GM13976 (cell line): ENCODE measurements at places on chromosomes 11 and 22.

GRCh38 chr11:44246726-44247125 lies 63.2 kb downstream of the ALX4 start:
- DNase-seq = no peak

GRCh38 chr22:20552443-20553401 lies 45.3 kb downstream of the MED15 start:
- DNase-seq = no peak

- no peak for DNase-seq
Measured at GRCh38 chr11:21427726-21428125, 758.3 kb downstream of the NELL1 start.

DNA sequence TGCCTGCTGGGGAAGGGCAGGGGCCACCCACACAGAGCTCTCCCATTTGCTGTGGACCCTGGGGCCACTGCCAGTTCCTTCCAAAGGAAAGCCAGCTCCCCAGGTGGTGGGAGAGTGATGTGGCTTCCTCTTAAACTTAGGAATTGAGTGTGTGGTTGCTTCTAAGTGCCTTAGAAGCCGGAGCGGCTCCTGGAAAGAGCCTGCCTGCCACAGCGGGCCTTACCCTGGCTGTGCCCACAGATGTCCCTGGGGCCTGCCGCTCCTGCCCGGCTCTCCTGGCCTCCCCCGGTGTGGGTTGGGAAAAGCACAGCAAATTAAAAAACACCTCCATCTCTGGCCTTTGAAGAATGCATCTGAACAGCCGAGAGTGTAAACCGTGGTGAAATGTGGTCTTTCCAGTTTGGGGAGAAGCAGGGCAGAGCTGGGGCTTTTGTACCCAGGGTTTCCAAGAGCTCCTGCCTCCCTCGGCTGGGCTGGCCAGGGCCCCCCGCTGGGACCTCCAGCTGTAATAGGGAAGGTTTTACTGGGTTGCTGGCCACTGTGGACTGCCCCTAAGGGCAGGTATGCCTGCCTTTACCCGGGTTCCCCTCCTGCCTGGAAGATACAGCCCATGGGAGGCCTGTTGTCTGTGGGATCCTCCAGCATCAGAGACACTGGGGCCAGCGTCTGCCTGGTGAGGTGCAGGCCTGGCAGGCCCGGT lies 30.2 kb downstream of the LRP5 start:
- DNase-seq = no peak

- DNase-seq = peak; percentile 56
Measured at GRCh38 chr11:120658071-120658423, 146.5 kb downstream of the GRIK4 start.

GRCh38 chr11:104275992-104276391 lies 112.0 kb upstream of the PDGFD start:
- no peak for DNase-seq

DNA sequence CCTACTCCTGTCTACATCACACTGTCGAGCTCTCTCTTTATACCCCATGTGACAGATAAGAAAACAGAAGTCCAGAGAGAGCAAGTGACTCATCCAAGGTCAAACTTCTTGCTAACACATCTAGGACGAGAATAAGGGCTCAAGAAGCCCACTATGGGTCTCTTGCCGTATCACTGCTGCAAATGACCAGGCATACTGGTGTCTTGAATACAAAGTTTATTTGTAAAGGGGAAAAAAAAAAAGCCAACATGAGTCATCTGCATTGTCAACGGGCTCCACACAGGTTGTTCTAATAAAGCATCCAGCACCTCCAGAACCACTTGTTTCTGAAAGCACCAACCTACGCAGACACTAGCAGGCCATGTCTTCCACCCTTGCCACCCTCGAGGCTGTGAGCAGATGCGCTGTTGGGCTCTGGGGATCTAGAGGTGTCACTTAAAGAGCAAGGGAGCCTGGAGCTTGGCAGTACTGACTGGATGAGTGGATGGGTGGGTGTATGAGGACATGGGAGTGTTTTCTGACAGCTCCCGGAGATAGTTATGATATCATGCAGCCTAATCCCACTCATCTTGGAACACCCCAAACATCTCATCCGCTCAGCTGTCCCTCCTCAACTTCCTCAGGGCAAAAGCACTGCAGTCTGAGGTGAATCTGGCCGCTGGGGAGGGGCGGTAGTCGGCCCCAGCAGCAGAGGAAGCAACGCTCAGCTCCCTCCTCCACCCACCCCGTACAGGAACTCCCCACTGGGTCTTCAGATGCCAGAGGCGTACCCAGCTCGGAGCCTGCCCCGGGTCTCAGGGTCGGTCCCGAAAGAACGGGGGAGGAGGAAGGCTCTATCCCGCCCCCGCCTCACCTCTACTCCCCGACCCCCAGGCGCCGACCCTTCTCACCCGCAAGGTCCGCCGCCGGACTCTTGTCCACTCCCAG lies 1.0 kb downstream of the SMCO4 start:
- DNase-seq = peak; percentile 74

GRCh38 chr11:66741153-66741552 lies 12.1 kb upstream of the SPTBN2 start:
- no peak for DNase-seq

DNA sequence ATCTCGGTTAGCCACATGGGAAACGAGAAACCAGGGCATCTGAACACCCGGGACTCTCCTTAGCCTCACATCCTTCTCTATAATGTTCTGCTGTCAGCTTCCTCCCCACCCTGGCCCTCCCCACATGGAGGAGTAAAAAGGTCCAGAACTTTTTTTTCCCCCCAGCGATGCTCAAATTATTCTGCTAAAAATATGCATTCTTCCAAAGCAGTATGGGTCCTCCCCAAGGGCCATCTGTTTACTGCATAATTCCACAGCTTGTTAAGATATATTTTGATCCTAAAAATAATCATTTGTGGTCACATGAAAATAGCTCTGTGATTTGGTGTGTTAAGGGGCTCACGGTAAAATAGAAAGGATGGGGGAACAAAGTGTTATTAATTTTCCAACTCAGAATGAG lies 281.5 kb upstream of the NARS2 start:
- no peak for DNase-seq

DNA sequence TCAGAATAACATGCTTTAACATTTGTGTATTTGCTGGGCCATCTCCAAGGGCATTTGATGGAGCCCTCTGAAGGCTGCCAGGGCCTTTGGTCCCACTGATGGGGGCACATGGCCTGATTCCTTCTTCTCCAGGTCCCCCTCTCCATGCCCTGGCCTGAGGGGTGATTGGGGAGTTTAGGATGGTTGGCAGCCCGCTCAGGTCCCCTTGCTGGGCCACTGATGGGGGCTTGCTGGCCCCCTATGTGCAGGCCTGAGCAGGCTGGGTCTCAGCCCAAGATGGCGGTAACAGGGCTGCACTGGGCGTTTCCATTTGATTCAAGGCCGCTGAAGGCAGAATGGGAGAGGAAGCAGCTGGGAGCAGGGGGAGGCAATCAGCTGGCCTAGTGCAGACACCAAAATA lies 113.7 kb upstream of the NECTIN1 start:
- no peak for DNase-seq

- DNase-seq = no peak
Measured at GRCh38 chr11:21774212-21774611, 418.7 kb upstream of the ANO5 start.

DNA sequence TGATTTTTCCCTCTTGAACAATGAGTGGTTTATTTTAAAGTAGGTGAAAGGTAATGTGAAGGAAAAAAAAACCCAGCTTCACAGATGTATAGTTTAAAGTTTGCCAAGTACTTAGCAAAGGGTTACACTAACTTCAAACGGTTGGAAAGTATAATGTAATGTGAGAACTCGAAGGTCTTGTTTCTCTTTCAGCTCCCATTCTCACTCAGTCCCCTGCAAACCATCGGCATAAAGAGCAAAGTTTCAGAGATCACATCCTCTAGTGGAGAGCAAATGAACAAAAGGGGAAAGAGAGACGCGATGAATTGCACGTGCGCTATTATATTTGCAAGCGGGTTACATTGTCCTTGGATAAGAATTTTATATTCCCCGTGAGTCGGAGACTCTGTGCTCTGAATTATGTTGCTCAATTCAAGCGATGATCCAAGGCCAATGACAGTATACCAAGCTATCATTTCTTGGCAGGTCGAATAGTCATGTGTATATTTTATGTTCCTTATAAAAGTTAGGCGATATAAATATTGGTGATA lies 37.6 kb upstream of the BIRC3 start:
- DNase-seq = peak; percentile 70

DNA sequence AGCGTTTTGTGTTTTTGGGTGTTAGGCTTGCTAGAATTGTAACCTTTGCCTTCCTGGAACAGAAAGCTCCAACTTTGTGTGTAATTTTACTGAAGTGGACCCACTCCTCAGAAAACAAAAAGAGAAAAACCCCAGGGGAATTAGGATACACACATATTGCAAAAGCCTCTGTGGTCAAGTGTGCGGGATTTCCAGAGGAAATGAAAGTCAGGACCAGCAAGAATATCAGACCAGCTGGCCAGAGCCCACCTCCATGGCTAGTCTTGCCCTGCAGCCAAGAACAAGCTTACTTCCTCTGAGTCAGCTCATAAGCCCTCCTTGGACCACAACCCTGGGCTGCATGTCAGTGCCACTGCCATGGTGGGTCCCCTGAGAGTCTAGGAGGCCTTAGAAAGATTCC lies 37.0 kb upstream of the FTH1 start:
- DNase-seq = peak; percentile 66

DNA sequence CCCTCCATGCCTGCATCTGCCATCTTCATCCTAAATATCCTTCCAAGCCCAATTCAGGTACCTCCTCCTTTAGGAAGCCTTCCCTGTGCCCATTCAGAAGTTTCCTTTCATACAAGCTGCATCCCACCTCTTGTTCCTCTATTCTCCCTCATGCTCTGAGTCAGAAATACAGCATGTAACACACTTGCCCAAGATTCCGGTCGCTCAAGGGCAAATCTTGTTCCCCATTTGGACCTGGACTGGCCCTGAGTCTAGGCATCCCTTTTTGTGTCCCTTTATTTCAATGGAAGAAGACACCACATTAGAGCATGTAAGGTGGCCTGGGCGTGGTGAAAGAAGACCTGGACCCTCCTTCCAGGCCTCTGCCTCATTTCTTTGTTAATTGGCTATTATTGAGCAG lies 38.5 kb downstream of the RTL6 start:
- DNase-seq = no peak

- DNase-seq = no peak
Measured at GRCh38 chr22:25540908-25541660, 23.4 kb upstream of the GRK3 start.

GRCh38 chr11:121681550-121682268 lies 228.9 kb upstream of the SORL1-AS1 start:
- DNase-seq = no peak

DNA sequence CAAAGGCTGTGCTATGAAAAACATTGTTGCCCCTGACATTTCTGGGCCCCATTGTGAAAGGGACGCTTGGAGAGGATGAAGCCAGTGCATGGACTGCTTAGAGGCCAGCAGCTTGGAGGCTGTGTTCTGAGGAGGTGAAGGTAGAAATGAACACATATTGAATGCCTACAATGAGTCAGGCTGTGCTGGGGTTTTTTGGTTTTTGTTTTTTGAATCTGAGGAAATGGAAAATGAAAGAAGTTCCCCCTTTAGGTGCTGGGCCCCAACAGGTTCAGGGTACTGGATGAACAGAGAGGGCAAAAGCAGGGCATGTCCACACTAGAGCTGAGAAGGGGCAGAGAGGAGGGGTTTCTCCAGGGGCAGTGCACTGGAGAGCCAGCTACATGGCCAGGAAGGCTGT lies 166.1 kb upstream of the API5 start:
- peak; percentile 19 for DNase-seq

GRCh38 chr22:40463017-40463631 lies 92.7 kb downstream of the SGSM3 start:
- DNase-seq = peak; percentile 59

DNA sequence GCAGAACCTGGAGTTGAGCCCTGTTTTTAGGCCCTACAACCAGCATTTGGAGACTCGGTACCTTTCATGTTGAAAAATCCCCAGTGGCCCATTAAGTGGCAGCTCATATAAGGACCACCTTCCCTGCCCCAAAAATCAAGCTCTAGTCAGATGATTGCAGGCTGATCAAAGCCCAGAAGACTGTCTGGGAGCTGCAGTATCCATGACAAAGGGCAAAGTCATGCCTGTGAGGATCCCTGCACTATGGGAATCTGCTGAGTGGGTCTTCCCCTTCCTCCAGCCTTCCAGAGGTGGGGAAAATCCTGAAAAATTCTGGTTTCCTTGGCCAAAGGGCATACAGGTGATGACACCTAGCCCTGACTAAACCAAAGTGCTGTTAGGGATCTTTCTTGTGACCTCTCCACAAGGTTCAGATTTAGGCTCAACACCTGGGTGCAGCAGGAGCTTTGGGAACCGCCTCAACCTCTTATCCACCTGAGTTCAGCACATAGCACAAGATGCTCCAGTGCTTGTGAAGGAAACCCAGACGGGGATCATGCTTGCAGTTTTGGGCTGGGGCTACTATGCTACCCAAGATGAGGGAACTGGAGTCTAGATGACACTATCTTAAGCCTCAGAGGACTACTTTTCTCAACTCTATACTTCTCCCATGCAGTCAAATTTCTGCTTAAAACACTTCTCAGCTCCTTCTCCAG lies 1.2 kb upstream of the TRIM3 start:
- no peak for DNase-seq

DNA sequence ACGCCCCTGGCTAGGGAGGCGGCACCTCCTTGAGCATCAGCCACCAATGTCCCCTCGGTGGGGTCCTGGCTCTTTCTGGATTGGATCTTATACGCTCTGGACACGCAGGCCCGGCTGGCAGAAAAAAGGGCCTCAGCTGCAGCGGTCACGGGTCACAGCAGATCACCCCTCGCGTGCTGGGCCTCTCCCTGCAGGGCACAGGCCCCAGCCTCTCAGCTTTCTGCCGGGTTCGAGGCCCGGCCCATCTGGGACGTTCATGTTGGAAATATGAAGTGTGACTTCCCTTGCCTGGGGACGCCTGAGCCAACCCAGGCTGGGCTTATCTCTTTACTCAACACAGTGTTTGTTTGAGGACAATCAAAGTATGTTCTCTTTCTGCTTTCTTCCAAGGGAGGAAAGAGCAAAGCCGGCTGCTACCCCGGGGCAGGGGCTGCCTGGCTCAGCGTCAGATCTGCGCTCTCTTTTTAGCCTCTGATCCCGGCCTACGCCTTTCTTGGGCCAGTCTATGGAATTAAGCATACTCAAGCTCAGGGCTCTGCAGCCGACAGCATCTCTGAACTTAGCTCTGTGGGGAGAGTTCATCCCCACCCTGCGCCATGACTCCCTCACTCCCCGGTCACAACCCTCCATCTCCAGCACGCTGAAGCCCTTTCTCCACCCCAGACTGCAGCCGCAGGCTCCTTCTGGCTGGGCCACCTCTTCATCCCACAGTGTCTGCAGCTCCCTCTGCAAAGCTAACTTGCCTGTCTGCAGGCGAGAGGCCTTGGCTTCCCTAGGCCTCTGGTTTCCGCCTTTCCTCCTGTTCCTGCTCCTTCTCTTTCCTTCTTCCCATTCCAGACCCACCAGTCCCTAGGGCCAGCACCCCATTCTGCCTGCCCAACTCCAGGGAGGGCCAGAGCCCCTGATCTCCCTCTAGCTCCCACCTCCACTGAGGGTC lies 38.8 kb downstream of the ADAMTS15 start:
- no peak for DNase-seq

DNA sequence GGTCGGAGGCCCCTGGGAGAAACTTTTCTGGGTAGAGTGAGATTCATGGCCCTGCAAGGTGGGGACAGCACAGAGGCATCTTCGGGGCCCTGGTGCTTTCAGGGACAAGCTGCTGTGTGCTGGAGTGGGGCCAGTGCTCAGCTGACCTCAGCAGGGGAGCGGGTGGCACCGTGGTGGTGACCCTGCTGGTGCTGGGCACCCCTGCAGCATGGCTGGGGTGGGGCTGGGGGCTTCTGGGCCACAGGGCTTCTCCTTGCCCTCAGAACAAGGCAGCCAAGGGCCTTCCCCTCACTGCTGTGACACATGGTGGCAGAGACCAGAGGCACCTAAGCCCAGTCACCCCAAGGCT lies 24.9 kb upstream of the GNB1L start:
- DNase-seq = no peak
